Renal cortex interstitium (tissue), 15 donors: ENCODE measurements at places on chromosomes 16 and 17. TPM values are rescaled to one million over a fixed set of nuclear protein-coding genes. Genes with fewer than 3 reads are reported as not detected.

LGALS3BP gene
- 104 TPM for polyA plus RNA-seq

- no peak for DNase-seq
Measured at GRCh38 chr16:11262915-11263314, 6.2 kb downstream of the TNP2 start.

KCNH6 gene
- 1.7 TPM for polyA plus RNA-seq

DNA sequence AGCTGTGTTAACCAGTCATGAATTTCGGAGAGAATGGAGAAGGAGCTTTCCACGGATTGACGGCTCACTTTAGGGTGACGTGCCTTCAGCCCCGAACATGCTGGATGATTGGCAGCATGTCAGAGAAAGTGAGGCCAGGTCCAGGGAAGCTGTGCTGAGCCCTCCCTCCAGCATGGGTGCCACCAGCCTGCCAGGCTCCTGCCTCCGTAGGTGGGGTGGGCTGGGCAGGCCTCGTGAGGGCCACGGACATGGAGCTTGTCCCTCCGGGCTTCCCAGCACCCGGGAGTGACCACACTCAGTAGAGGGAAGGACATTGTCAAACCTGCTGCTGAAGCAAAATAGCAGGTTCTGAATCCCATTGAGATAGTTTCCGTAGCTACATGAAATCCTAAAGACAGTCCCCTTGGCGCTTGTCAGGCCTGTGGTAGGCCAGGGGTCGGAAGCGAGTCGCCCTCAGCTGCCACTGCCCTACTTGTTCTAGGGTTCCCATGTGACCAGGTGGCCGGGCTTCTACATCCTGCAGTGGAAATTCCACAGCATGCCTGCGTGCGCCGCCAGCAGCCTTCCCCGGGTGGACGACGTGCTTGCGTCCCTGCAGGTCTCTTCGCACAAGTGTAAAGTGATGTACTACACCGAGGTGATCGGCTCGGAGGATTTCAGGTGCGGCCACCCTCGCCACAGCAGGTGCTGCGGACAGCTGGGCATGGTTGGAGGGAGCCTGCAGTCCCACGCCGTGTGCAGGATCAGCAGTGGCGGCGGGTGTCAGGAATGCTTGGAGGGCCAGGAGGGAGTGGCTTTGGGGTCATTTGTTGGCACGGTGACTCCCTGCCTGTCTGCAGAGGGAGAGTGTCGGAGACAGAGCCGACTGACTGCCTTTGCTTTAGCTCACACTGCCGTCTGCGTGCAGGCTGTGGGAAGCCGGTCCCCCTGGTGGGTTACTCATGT is 72.3 kb downstream of the SEC14L1 start:
- no peak for DNase-seq

DNA sequence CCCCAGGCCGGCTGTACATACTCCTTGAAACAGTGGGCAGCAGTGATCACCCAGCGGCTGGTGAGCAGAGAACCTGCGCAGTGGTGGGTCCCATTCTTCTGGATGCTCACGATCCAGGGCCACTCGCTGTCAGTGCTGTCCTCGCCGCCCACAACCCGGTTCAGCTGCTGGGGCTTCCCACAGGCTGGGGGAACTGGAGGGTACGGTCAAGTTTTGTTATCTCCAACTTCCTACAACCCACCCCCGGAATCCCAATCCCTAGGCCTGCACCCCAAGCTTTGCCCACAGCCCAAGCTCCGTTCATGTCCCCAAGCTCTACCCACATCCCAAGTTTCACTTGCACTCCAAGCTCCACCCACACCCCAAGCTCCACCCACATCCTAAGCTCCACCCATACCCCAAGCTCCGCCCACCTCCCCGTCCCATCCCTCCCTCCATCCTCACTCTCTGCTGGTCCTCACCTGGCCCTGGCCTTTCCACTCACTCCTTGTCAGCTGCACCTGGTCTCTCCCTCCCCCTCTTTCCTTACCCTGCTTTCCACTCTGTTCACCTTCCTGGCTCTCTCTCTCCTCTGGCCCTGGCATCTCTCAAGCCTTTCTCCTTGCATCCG is 1.8 kb downstream of the PRSS22 start:
- no peak for DNase-seq

GRCh38 chr17:3647769-3648555 is 11.4 kb downstream of the CTNS start:
- no peak for DNase-seq

DNA sequence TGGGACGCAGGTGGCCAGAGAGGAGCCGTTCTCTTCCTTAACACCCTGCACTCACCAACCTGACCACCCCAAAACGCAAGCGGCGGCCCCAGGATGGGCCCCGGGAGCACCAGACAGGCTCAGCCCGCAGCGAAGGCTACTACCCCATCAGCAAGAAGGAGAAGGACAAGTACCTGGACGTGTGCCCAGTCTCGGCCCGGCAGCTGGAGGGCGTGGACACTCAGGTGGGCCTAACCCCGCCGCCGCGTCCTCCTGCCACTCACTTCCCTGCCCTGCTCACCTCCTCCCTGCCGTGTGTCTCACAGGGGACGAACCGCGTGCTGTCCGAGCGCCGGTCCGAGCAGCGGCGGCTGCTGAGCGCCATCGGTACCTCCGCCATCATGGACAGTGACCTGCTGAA is 4.6 kb upstream of the HSD3B7 start:
- DNase-seq: no peak

PRDM7 gene
- 0.53 TPM for polyA plus RNA-seq

- no peak for DNase-seq
Measured at GRCh38 chr16:67632415-67633172, 12.3 kb upstream of the CARMIL2 start.

DNA sequence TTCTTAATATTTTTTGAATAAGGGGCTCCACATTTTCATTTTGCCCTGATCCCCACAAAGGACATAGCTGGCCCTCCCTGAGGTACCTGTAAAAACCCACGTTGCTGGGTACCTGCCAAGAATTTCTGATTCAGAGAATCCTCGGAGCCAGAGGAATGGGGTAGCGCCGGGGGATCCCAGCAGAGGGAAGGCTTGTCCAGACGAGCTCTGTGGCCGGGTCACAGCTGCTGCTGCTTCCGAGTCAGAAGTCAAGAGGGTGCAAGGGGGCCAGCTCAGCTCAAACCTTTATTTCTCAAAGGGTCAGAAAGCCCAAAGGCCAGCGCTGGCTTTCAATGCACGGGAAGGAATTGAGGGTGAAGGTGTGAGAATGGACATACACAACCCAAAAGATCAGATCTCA is 68.9 kb upstream of the SDK2 start:
- no peak for DNase-seq

GRCh38 chr17:74326506-74326905 is 480 bp downstream of the KIF19 start:
- DNase-seq: no peak

PRR35 gene
- 5.7 TPM for polyA plus RNA-seq

MT1E gene
- polyA plus RNA-seq: 16.0 TPM

- no peak for DNase-seq
Measured at GRCh38 chr16:75341564-75342307, 90.3 kb upstream of the BCAR1 start.

DNA sequence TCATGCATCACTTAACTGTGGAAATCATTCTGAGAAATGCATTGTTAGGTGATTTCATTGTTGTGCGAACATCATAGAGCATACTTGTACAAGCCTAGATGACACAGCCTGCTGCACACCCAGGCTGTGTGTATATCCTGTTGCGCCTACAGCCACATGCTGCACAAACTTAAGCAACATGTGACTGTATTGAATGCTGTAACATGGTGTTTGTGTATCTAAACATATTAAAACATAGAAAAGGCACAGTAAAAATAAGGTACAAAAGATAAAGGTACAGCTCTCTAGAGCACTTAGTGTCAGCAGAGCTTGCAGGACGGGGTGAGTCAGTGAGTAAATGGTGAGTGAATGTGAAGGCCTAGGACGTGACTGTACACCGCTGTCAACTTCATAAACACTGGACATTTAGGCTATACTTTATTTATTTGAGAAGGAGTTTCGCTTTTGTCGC is 11.9 kb downstream of the FOXK2 start:
- DNase-seq: no peak
